ENCODE measurements at places on chromosomes 6 and 20. TPM values are rescaled to one million over a fixed set of nuclear protein-coding genes. Genes with fewer than 3 reads are reported as not detected.

Gene TSHZ2
- 23.4 TPM for polyA plus RNA-seq

DNA sequence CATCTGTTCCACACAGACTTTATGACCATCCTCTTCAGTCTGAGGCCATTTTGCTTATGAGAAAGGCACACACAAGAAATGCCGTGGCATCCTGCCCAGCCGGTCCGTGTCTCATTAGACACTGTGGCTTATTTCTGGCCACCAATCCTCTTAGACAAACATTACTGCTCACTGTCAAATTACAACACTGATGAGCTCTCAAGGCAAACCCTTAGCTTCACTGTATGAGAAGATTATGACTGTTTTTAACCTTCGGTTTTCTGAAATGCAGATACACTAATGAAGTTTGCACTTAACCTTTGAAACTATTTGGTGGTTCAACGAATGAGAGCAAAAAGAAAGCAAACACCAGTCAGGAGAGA, 50.5 kb upstream of the DST start:
- no peak for DNase-seq

- DNase-seq, result peak; percentile 14
Measured at GRCh38 chr6:130020073-130020906, 1.9 kb downstream of the L3MBTL3 start.

DNA sequence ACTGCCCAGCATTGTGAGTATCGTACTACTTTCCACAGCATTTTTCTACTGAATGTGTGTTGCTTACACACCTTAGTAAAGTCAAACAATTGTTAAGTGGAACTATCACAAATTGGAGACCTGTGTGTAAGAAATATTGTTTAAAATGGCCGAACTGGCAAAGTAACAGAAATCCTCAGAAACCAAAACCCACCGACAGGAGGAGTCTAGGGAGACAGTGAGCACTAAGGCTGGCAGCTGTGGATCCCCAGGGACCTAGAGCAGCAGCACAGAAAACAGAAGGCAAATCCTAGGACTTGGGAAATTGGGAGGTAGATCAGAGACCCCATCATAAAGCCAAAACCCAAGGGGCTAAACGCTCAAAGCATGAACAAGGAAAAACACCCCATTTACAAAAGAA, 69.9 kb downstream of the SESN1 start:
- DNase-seq, result no peak

- DNase-seq, result no peak
Measured at GRCh38 chr20:14127514-14128223, 132.4 kb downstream of the MACROD2 start.
